ENCODE measurements at places on chromosomes 11 and 22. TPM values are rescaled to one million over a fixed set of nuclear protein-coding genes. Genes with fewer than 3 reads are reported as not detected.

Gene MMP8
- 1.6 TPM for total RNA-seq

Gene LMO2
- total RNA-seq, result 16.7 TPM

Gene SAA2
- not detected for total RNA-seq

Gene ANAPC15
- 7.8 TPM for total RNA-seq

Gene OR5B21
- not detected for total RNA-seq

Gene SCGB1D2
- not detected for total RNA-seq

Gene OR51E1
- 4.2 TPM for total RNA-seq

Gene SDHD
- total RNA-seq, result 129 TPM

Gene TMEM25
- total RNA-seq, result 8.9 TPM

Gene CFAP300
- total RNA-seq, result 5.2 TPM

Gene KCNJ5
- 0.52 TPM for total RNA-seq

Gene CARD18
- total RNA-seq, result not detected

Gene INPP5J
- total RNA-seq, result not detected

Gene SYT12
- not detected for total RNA-seq

Gene GAL3ST3
- total RNA-seq, result under 0.01 TPM

Gene SPI1
- 2.6 TPM for total RNA-seq

Gene TRABD
- total RNA-seq, result 4.7 TPM

Gene CD248
- 19.3 TPM for total RNA-seq

Gene HBB
- 3,814 TPM for total RNA-seq

Gene CELSR1
- 2.1 TPM for total RNA-seq

Gene C22orf31
- 1.6 TPM for total RNA-seq

Gene SYCE3
- not detected for total RNA-seq

Gene SLC25A18
- total RNA-seq, result not detected

Gene KDM4D
- total RNA-seq, result 1.0 TPM

Gene PTGDR2
- 0.52 TPM for total RNA-seq

Gene TMEM132A
- 14.6 TPM for total RNA-seq

Gene SLC37A2
- total RNA-seq, result 3.7 TPM

Gene OR8D1
- total RNA-seq, result under 0.01 TPM

Gene PGA5
- not detected for total RNA-seq

Gene B4GALNT4
- total RNA-seq, result 5.2 TPM

Gene APOBEC3G
- 6.3 TPM for total RNA-seq

Gene TM7SF2
- 8.4 TPM for total RNA-seq

Gene MS4A15
- not detected for total RNA-seq

Gene PACSIN3
- total RNA-seq, result 127 TPM

Gene SHANK2
- 2.6 TPM for total RNA-seq

Gene SCGB1A1
- total RNA-seq, result not detected

Gene HEPN1
- total RNA-seq, result not detected

Gene GGTLC3
- total RNA-seq, result not detected

Gene MUC5AC
- total RNA-seq, result under 0.01 TPM

Gene OR52A1
- total RNA-seq, result not detected

Gene OR52N5
- not detected for total RNA-seq

Gene NCR3LG1
- 0.52 TPM for total RNA-seq

Gene DGCR6
- total RNA-seq, result 26.1 TPM

Gene KCTD21
- total RNA-seq, result 2.6 TPM

Gene IL18
- total RNA-seq, result 0.52 TPM

Gene TSKU
- 6.8 TPM for total RNA-seq

Gene OR4A15
- not detected for total RNA-seq

Gene OR2AG2
- total RNA-seq, result not detected

Gene POU2AF2
- not detected for total RNA-seq

Gene CHEK1
- 9.4 TPM for total RNA-seq

Gene UBQLN3
- 0.52 TPM for total RNA-seq

Gene NLRP6
- not detected for total RNA-seq

Gene SOX6
- total RNA-seq, result 50.1 TPM

Gene B3GAT1
- total RNA-seq, result under 0.01 TPM
